ENCODE measurements at places on chromosomes 1 and 21.
A peak's percentile ranks its signal among the peaks of the same experiment; 100 is the strongest.

- no peak for DNase-seq
Measured at GRCh38 chr1:233357595-233358397, 30.3 kb downstream of the MAP3K21 start.

GRCh38 chr1:20376880-20377494, 86.3 kb downstream of the VWA5B1 start:
- DNase-seq, result peak; percentile 49

DNA sequence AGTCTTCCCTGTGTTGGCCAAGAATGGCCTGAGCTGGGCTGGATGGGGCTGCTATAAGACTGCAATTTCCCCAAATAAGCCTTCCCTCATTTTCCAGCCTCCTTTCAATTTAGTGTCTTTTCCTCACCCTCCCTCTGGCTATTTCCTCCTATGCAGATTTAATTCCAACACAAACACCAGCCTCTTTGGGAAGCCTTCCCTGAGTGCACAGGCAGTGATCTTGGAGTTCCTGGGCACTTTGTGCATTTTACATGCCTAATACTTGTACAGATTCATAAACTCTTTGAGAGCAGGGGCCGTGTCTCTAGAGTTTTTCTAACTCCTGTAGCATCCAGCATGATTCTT, 91.1 kb upstream of the TLR5 start:
- DNase-seq, result no peak

DNA sequence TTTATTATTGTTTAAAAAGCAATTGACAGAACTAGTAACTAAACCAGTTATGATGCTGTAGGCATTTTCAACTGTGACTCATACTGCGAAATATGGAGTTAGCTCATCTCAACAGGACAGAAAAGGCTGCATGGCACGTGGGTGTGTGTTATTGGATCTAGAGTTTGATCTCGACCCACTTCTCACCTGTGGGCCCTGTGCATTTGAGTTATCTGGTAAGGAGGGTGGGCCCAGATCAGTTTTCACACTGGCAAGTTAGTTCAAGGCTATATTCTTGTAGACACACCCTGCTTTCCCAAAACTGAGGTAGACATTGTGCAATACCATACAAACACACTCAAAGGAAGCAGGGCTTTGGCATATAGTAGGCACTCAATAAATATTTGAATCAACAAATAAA, 71.3 kb upstream of the PRDX6 start:
- DNase-seq, result no peak

GRCh38 chr21:34801519-34802132, 132.8 kb downstream of the CLIC6 start:
- no peak for DNase-seq

GRCh38 chr1:18328803-18329202, 151.9 kb upstream of the KLHDC7A start:
- DNase-seq, result no peak

- DNase-seq, result no peak
Measured at GRCh38 chr1:203772836-203773235, 7.9 kb downstream of the LAX1 start.

DNA sequence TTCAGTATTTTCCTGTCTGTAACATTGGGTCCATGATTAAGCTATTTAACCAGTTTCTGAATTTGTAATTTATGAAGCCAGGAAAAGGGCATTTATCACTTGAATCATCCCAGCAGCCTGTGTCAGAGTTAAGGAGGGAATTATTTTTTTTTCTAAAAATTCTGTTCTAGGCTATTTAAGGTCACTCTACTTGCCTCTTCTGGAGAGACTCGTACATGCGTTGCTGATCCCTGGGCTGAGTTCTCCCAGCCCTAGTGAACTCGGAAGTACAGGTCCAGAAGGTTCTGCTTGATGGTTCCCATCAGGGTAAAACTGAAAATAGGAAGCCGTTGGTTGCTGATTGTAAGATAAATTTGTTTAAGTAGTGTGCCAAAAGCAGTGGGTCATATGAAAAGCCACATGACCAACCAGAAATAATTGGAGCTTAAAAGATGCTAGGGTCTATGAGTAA, 90.7 kb downstream of the GPR88 start:
- DNase-seq, result no peak

DNA sequence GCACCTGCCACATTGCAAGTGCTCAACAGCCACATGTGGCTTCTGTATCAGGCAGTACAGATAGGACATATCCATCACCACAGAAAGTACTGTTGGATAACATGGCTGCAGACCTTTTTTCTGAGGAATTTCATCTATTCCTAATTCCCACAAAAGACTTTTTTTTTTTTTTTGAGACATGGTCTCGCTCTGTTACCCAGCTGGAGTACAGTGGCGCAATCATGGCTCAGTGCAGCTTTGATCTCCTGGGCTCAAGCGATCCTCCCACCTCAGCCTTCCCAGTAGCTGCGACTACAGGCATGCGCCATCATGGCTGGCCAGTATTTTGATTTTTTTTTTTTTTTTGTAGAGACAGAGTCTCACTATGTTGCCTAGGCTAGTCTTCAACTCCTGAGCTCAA, 33.3 kb downstream of the YARS1 start:
- no peak for DNase-seq

DNA sequence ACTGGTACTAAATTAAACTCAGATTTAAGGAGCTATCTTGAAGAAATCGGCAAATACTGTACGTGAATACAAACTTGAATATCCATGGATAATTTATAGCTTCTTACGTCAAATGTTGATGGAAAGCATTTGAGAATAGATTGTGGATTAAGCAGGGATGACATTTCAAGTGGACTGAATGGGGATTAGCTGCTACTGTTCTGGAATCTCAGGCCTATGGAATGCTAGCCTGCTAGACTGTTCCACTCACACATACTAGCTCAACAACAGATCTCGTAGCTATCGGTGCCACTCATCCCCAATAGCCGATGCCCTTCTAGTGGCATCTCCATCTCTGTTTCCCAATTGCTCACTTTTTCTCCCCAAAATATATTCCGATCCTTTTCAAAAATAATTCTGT, 62.0 kb upstream of the USP25 start:
- DNase-seq, result no peak

DNA sequence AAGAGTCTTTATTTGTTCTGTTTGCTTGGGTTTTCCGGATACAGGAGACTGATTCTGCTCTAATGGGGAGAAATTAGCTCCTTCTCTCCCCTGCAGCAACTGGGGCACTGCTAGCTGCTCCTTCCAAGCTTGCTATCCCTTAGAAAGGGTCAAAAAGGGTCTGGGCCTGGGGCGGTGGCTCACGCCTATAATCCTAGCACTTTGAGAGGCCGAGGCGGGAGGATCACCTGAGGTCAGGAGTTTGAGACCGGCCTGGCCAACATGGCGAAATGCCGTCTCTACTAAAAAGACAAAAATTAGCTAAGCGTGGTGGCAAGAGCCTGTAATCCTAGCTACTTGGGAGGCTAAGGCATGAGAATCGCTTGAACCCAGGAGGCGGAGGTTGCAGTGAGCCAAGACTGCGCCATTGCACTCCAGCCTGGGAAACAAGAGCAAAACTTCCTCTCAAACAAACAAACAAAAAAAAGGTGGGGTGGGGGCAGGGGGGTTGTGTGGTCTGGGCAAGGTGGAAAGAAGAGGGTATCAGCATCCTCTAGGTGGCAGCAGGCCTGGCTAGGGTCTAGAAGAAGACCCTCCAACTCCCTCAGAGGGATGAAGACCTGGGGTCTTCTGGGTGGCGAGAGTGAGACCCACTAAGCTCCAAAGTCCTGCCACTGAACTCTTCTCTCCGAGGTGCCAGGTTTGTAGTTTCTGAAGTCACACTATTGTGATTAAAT, 15.4 kb upstream of the TBX15 start:
- no peak for DNase-seq

- no peak for DNase-seq
Measured at GRCh38 chr1:67574221-67574620, 110.8 kb upstream of the GADD45A start.

DNA sequence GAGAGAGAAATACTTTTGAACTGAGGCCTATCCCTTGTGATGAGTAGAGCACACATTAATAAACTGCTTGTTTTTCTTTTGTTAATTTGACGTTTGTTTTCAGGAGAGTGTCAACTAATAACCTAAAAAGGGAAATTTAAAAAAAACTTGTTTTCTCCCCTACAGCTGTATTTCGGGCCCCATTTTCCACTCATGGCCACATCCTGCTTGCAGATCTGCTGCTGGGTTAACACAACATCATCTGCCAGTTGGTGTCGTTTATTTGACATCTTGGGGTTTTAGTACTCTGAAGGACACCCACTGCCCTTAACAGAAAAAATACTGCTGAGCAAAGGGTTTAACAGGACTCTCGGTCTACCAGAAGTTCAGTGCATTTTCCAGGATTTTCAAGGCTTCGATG, 848 bp upstream of the PYHIN1 start:
- DNase-seq, result peak; percentile 1

- DNase-seq, result no peak
Measured at GRCh38 chr1:107843989-107844388, 121.0 kb downstream of the VAV3 start.

- DNase-seq, result no peak
Measured at GRCh38 chr1:72623299-72623708, 341.0 kb upstream of the NEGR1 start.

- DNase-seq, result no peak
Measured at GRCh38 chr1:71228742-71229365, 148.0 kb upstream of the ZRANB2 start.

Measured in T-helper 9 cell (primary cell).